ENCODE measurements at places on chromosomes 5 and 9.
A peak's percentile ranks its signal among the peaks of the same experiment; 100 is the strongest.

DNA sequence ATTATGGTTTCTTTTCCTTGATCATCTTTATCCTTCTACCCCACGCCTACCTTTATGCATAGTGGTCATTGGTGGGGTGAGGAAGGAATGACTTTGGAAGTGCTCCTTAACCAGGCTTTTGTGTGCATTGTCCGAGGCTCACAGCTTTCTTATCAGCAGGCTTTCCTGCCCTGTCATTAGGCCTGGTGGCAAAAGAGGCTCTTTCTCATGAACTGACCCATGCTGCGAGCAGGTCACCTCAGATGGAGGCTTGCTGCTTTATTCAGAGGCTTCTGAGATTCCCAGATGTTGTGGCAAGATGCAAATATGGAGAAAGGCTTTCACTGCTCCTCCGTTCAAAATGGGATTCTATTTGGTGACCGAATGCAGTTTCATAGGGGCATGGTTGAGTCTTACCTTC is 57.4 kb upstream of the DMRTA1 start:
- ATAC-seq = no peak

DNA sequence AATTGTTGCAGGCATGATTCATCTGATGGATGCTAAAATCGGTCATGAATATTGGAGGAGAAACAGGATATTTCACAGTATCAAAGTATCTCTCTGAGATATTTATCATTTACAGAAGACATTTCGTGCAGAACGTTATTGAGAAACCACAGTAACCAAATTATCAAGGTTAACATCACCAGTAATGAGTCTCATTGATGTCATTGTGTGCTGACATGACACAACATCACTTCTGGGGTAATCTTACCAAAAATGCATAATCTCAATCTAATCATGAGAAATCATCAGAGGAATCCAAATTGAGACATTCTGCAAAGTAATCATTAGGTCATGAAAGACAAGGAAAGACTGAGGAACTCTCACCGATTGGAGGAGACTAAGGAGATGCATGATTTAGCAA is 42.7 kb downstream of the C5orf22 start:
- ATAC-seq = no peak

DNA sequence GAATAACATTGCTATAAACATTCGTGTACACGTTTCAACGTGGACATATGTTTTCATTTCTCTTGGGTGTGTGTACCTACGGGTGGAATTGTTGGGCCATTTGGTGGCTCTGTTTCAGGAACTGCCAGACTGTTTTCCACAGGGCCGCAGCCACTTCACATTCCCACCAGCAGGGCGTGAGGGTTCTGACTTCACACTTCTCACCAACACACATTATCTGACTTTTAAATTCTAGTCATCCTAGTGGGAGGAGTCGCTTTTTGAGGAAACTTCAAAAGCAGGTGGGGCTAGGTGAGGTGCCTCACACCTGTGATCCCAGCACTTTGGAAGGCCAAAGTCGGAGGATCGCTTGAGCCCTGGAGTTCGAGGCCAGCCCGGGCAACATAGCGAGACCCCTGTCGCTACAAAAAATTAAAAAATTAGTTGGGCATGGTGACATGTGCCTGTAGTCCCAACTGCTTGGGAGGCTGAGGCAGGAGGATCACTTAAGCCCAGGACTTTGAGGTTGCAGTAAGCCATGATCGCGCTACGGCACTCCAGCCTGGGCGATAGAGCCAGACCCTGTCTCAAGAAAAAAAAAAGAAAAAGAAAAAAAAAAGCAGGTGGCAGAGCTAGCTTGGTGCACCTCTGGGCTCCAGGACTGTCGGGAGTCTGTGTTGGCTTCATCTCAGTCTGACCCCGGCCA is 28.5 kb downstream of the TSPAN17 start:
- peak; percentile 62 for ATAC-seq

- ATAC-seq = no peak
These were observed 60.7 kb downstream of the MAT2B start for GRCh38 chr5:163565931-163566608.

- ATAC-seq = no peak
These were observed 137.3 kb downstream of the PHF2 start for GRCh38 chr9:93713716-93714115.

DNA sequence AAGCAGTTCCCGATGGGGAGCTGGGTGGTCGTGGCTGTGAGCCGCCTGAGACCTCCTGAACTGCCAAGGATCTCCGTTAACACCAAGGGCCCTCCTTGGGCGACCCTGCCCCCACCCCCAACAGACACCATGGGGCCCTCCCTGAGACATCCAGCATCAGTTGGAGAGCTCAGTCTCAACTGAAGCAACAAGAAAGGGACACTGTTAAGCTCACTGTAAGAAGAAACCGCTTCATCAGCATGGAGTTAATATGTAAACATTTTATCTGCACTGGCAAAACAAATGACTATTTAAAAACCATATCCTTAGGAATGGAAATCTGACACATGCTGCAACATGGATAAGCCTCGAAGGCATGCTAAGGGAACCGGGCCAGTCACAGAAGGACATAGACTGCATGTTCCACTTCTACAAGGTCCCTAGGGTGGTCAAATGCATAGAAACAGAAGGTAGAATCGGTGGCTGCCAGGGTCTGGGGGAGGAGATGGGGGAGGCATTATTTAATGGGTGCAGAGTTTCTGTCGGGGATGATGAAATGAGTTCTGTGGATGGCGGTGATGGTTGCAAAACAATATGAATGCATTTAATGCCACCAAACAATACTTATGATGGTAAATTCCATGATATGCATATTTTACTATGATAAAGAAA is 47.4 kb downstream of the ROR2 start:
- no peak for ATAC-seq

- no peak for ATAC-seq
These were observed 139.8 kb upstream of the EDIL3 start for GRCh38 chr5:84524491-84524890.

GRCh38 chr5:137923856-137924255 is 34.6 kb downstream of the PKD2L2 start:
- ATAC-seq = peak; percentile 59

DNA sequence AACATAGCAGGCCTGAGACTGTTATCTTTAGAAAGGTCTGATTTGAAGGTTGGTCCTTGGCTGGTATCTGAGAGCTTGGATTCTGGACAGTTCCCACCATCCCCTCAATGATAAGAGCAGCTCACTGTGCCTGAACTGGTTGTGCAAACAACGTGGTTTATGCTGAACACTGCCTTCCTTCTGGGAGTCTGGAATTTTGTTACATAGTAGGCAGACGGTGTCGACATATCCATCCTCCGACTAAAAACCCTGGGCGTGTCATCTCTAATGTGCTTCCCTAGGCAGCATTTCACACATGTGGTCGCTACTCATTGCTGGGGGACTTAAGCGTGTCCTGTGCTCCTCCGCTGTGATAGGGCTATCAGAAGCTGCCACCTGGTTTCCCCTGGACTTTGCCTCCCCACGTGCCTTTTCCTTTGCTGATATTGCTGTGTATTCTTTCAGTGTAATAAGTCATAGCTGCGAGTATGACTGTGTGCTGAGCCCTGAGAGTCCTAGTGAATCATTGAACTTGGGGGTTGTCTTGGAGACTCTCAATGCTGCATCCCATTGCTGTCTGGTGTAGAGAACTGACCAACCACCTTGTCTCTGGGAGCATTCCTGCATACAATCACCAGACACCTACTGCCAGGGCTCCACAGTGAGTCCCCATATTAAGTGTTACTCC is 119.1 kb upstream of the TBC1D2 start:
- peak; percentile 41 for ATAC-seq

DNA sequence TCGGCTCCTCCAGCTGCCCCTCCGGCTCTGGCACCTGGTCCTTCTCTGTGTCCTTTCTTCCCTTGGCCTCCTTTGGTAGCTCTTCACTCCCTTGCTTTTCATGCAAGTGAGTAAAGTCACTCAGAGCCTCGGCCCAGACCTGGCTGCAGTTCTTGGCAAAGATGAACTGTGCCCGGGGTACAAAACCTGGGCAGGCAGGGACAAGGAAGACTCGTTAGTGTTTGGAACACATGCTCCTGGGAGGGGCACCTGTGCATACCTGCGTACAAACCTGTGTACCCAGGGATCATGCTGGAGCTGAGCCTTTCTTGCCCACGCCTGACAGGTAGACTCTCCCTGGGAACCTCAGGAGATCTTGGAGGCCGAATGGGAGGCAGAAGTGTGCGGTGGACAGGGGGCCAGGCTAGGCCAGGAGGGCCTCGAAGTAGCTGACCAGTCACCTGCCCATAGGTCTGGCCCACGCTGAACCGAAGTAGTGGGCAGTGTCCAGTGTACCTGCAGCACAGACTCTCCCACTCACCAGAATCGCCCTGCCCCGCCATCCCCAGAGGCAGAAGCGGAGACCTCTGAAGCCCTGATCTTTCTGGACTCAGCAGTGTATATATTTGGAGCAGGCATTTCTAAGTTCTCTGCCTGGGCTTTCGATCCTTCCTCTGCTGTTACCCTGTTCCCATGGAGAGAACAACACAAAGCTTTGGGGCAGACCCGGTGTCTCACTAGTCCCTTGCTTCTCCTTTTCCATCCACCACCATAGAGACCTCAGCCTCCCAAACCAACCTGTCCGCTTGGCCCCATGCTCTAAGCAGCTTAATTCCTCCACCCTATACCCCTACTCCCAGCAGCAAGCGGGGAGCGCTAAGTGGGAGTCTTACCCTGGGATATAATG is 41.9 kb upstream of the TESK1 start:
- ATAC-seq = no peak

GRCh38 chr9:136685790-136686533 is 1.3 kb downstream of the AGPAT2 start:
- ATAC-seq = peak; percentile 53

- no peak for ATAC-seq
These were observed 482 bp downstream of the TESK1 start for GRCh38 chr9:35605351-35606137.

DNA sequence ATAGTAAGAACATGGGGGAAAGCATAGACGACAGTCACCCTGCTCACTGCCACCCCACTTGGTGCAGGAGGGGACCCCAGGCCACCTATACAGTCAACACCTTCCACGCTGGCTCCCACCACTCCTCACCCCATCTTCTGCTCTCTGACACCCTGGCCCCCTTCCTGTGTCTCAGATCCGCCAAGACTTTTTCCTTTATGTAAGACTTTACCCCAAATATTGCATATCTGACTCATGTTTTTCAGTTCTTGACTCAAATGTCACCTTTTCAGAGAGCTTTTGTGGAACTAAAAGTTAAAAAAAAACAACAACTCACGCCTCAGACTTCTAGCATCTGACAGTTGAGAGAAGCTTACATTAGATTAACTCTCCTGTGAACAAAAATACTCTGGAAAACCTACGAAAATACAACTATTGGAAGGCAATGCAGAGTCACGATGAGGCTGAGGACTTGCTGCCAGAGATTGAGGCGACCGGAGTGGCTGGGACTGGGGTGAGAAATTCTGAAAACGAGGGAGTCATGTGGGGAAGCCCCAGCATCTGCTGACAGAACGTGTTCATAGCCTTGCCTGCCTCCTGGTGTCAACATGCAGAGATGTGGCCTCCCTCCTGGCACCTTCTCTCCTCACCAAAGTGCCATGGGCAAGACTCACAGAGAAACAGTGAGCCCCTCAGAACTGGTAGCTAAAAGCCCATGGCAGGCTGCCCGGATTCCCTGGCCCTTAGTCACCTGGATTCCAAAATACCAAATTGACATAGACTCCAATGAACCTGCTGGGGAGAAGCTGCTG is 22.4 kb upstream of the FCN2 start:
- ATAC-seq = peak; percentile 72

GRCh38 chr5:142283304-142283703 is 41.5 kb downstream of the SPRY4 start:
- ATAC-seq = no peak

- ATAC-seq = no peak
These were observed 59.5 kb downstream of the FGF10 start for GRCh38 chr5:44329716-44330115.

GRCh38 chr5:41527201-41527779 is 16.9 kb upstream of the PLCXD3 start:
- ATAC-seq = peak; percentile 97

GRCh38 chr9:2859776-2860379 is 16.0 kb upstream of the PUM3 start:
- peak; percentile 87 for ATAC-seq

DNA sequence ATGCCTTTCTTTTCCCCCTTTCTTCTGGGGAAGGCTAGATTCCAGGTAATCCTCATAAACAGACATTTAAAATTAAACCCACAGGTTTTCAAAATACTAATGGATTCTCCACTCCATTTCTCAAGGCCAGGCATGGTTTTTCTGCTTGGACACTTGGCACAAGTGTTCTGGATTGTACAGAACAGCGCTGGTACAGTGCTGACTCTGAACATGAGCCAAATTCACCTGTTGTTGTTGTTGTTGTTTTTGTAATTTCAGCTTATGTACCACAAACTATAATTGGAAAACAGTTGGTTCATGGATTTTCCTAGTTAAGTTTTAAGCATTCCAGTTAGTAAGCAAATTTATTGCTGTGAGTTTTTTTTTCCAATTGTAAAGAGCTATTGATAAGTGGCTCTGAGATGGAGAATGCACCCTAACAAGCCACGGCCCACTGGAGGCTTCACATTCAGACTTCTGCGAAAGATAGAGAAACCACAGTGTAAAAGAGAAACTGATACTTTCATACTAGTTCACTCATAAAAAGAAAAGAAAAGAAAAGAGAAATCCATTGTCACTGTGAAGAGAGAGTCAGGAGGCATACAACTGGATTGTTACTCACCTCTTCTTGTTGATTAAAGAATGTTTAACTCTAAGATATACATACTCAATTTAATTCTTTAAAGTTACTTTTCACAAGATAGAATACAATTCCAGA is 16.2 kb upstream of the ITGA1 start:
- no peak for ATAC-seq

- ATAC-seq = peak; percentile 52
These were observed 78.3 kb downstream of the FBXL17 start for GRCh38 chr5:108303611-108304010.

DNA sequence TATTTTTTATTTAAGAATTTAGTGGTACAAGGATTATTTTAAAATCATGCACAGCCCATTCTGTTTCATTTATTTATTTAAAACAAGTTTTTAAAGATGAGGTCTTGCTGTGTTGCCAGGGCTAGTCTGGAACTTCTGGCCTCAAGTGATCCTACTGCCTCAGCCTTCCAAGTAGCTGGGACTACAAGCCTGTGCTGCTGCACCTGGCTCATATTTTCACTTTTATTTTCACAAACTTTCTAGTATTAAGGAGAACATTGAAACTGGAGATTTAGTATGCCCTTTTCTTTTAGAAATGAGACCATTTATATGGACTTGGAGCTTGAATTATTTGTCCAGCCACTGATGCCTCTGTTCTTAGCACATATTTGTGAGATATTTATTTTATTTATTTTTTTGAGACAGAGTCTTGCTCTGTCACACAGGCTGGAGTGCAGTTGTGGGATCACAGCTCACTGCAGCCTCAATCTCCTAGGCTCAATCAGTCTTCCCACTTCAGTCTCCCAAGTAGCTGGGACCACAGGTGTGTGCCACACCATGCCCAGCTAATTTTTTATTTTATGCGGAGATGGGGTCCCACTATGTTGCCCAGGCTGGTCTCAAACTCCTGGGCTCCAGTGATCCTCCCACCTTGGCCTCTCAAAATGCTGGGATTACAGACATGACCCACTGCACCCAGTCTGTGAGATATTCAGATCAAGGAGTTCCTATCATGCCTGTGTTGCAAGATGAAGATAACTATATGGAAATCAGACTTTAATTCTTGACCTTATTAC is 7.4 kb downstream of the DMXL1 start:
- no peak for ATAC-seq

GRCh38 chr5:53871050-53871449 is 310.6 kb downstream of the NDUFS4 start:
- ATAC-seq = 0 out of 3 replicates have a peak, but pooled peaks have one; percentile 33

- peak; percentile 96 for ATAC-seq
These were observed 35.0 kb downstream of the IPPK start for GRCh38 chr9:92634712-92635605.

- ATAC-seq = peak; percentile 66
These were observed 33.1 kb downstream of the DAB2IP start for GRCh38 chr9:121684381-121685145.
